ENCODE measurements at places on chromosomes 4 and X.

DNA sequence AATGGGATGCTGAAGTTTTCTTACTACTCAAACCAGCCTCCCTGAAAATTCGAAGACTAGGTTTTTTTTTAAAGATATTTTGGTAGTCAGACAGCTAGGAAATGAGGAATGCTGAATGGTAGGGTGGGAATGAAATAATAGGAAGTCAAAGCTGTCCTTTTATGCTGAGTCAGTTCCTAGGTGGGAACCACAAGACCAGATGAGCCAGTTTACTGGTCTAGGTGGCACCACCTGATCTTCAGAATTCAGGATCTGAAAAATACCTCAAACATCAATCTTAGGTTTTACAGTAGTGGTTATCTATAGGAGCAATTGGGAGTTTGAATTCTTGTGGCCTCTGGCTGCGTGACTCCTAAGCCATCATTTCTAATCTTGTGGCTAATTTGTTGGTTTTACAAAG lies 183.1 kb upstream of the GALNT7 start:
- no peak for DNase-seq

GRCh38 chr4:173288296-173288695 lies 45.9 kb downstream of the HMGB2 start:
- DNase-seq = no peak

- no peak for DNase-seq
Measured at GRCh38 chr4:1380368-1381151, 25.7 kb downstream of the NKX1-1 start.

GRCh38 chr4:113781439-113782040 lies 20.0 kb upstream of the CAMK2D start:
- DNase-seq = no peak

DNA sequence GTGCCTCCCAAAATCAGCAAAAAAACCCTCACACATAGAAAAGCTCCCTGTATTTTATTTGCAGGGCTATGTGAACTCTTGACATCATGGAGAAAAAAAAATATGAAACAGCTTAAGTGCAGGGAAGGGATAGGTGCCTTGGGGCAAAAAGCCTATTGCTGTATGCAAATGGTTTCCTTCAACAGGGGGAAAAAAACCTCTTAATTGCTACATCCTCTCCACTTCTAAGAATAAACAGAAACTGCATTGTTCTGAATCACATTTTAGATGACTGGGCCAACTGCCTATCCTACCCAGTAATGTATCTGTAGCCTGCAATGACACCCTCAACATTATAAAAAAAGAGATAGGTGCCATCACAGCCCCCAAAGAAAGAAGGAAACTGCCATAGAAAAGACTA lies 229.4 kb upstream of the GALNTL6 start:
- no peak for DNase-seq

DNA sequence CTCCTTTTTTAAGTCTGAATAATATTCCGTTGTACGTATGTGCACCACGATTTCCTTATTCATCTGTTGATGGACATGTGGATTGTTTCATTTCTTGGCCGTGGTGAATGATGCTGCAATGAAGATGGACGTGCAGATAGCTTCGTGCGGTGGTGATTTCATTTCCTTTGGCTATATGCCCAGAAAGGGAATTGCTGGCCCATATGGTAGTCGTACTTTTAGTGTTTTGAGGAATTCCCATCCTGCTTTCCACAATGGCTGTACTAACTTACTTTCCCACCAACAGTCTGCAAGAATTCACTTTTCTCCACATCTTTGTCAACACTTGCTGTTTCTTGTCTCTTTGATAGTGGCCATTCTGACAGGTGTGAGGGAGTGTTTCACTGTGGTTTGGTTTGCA lies 12.8 kb downstream of the ZFP42 start:
- DNase-seq = peak; percentile 76

DNA sequence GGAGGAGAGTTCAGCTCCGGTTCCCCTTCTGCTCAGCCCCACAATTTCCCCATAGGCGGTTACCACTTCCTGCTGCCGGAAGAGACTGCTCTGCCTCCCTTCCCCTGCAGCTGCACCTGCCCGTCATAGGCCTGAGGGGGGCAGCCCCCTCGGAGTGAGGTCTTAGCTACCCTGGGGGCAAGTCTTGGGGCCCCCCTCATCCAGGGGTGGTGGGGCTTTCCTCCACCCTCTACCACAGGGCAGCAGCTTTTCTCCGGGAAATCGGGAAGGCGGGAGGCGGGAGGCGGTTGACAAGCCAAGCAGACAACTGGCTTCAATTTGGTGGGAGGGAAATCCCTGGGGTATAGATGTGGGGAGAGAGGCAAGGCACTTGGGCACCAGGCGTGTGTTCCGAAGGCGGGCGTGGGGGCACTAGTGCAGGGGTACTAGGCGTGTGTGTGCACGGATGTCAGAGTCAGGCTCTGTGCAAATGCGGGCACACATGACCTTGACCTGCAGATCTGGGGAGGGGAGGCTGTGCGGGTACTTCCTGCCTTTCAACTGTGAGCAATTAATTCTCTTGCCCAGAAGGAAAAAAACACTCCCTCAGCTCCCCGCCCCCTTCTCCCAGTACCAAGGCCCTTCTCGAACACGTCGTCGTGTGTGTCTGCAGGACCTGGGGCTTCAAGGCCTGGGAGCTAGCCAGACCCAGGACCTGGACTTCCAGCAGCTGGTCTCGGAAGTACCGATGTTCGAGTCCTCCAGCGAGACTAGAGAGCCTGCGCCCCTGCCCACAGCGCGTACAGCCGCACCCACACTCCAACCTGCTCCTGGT lies 1.0 kb upstream of the ARHGAP4 start:
- no peak for DNase-seq

DNA sequence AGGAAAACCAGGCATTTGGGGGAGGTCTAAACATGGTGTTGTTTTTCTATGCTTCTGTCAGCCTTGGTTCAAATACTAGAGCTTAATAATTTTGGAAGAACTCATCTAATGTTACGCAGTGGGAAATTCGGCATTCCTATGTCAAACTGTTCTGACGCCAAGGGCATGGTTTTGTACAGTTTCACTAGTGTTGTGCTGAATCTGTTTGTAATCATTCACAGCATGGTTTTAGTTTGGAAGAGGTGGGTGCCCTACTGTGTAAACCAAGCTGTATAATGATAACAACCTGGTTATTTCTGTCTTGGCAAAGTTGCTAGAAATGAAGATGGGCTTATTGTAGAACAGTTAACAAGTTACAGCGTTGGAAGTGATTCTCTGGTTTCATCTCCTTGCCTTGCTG lies 5.2 kb downstream of the DDX3X start:
- DNase-seq = no peak

- DNase-seq = peak; percentile 32
Measured at GRCh38 chrX:14228611-14229010, 198.9 kb upstream of the GEMIN8 start.

DNA sequence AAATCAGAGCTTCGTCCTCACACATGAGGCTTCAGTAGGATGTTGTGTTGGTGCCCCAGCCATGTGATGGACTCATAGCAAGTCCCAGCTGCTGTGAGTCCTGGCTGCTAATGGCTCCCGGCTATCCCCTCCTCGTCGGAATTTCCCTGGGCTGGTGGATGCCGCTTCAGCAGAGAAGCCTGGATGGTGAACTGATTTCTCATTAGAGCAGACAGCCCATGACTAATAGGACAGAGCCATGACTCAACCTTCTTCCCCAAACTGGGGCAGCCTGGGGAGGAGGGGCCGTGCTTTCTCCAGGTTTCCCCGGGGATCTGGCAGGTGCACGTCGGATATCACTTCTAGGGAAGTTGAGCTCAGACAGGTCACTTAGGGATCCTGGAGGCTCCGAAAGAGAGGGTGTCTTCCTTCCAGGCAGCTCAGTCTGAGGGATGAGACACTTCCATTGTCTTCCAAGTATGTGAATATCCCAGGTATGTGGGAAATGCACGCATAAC lies 112.7 kb downstream of the ASMT start:
- no peak for DNase-seq

GRCh38 chr4:74752798-74753197 lies 41.5 kb downstream of the BTC start:
- DNase-seq = no peak
